ENCODE measurements at places on chromosomes 13 and 19.
A peak's percentile ranks its signal among the peaks of the same experiment; 100 is the strongest.

DNA sequence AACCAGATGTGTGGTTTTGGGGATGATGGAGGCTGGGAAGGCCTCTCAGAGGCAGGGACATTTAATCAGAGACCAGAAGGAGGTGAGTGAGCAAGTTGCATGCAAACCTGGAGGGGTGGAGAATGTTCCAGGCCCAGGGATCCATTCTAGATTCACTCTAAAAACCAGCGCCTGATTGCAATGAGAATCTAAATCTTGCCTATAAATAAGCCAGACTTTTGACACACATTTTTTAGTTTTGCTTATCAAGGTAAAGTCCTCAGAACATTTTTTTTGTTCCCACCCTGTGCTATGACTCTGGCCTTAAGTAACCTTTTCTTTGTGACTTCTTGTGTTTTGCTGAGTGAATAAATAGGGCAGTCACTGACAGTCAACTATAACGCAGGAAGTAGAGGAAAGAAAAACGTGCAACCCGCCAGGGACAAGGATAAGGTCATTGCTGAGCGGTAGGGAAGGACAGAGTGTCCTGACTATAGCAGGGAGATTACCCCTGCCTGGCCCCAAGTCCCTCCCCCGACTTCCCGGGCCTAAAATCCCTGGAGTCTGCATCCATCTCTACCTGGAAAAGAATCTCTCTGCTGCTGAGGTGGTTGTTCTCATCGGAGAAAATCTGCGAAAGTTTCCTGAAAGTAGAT, 14.4 kb downstream of the RGL3 start:
- H3K27me3 ChIP-seq = peaks cover 37% of the 10 kb centered on the region
- no peak overlapping the region for H3K4me3 ChIP-seq
- DNase-seq = no peak
- H3K27ac ChIP-seq = peak overlapping the region; percentile 63
- H3K36me3 ChIP-seq = peaks cover 2% of the 10 kb centered on the region

DNA sequence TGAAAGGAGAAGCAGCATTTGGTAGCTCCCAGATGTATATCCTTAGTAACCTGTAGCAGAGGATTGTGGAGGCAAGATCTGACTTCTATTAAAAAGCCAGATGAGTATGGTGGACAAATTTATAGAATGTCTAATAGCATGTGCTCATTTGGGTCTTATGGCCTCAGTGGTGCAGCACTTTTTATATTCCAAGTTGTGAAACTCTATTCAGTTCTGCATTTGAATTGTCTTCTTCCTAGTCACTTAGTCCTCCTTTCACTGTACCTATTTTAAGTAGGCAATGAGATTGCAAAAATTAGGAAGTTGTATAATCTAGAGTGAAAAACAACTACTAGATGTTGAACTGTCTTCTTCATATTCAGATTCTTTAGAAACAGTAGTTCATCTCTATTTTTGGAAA, 412.5 kb upstream of the PCDH9 start:
- no peaks in the 10 kb centered on the region for H3K27me3 ChIP-seq
- no peaks in the 10 kb centered on the region for H3K4me1 ChIP-seq
- DNase-seq = no peak
- no peaks in the 10 kb centered on the region for H3K36me3 ChIP-seq
- H3K4me3 ChIP-seq = no peak overlapping the region
- no peak overlapping the region for H3K27ac ChIP-seq

- no peaks in the 10 kb centered on the region for H3K27me3 ChIP-seq
- no peak for DNase-seq
- H3K4me3 ChIP-seq = no peak overlapping the region
- peaks cover 41% of the 10 kb centered on the region for H3K4me1 ChIP-seq
- peak overlapping the region; percentile 31 for H3K27ac ChIP-seq
Observed at GRCh38 chr13:97386801-97387484, 47.0 kb upstream of the RAP2A start.

DNA sequence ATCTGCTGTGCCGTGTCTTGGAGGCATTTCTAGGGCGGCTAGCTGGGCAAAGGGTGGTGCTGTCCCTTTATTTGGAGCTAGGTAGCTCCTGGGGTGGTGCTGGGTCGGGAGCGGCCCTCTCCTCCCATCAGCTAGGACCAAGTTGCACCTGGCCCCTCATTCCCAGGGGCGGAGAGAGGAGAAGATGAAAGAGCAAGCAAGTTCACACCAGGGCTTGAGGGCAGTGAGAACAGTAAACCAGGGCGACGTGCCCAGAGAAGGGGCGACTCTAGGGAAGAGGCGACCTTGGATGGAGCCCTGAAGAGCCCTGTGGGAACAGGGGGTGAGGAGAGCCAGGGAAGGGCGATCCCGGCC, 17.0 kb upstream of the KCNN1 start:
- peak overlapping the region; percentile 89 for H3K4me3 ChIP-seq
- peaks cover 58% of the 10 kb centered on the region for H3K4me1 ChIP-seq
- DNase-seq = no peak
- H3K36me3 ChIP-seq = no peaks in the 10 kb centered on the region
- H3K27me3 ChIP-seq = peaks cover 65% of the 10 kb centered on the region

GRCh38 chr19:40360708-40361241, 12.3 kb downstream of the PLD3 start:
- peaks cover 9% of the 10 kb centered on the region for H3K4me1 ChIP-seq
- H3K27me3 ChIP-seq = no peaks in the 10 kb centered on the region
- no peak overlapping the region for H3K4me3 ChIP-seq
- no peak overlapping the region for H3K27ac ChIP-seq
- DNase-seq = no peak

GRCh38 chr13:91358387-91358782, 10.9 kb downstream of the MIR17HG start:
- no peaks in the 10 kb centered on the region for H3K27me3 ChIP-seq
- peaks cover 7% of the 10 kb centered on the region for H3K4me1 ChIP-seq
- peaks cover 35% of the 10 kb centered on the region for H3K36me3 ChIP-seq
- no peak for DNase-seq

GRCh38 chr13:50955798-50956197, 46.2 kb downstream of the RNASEH2B start:
- H3K4me3 ChIP-seq = no peak overlapping the region
- peaks cover 44% of the 10 kb centered on the region for H3K36me3 ChIP-seq
- DNase-seq = no peak
- H3K27ac ChIP-seq = no peak overlapping the region
- no peaks in the 10 kb centered on the region for H3K4me1 ChIP-seq

DNA sequence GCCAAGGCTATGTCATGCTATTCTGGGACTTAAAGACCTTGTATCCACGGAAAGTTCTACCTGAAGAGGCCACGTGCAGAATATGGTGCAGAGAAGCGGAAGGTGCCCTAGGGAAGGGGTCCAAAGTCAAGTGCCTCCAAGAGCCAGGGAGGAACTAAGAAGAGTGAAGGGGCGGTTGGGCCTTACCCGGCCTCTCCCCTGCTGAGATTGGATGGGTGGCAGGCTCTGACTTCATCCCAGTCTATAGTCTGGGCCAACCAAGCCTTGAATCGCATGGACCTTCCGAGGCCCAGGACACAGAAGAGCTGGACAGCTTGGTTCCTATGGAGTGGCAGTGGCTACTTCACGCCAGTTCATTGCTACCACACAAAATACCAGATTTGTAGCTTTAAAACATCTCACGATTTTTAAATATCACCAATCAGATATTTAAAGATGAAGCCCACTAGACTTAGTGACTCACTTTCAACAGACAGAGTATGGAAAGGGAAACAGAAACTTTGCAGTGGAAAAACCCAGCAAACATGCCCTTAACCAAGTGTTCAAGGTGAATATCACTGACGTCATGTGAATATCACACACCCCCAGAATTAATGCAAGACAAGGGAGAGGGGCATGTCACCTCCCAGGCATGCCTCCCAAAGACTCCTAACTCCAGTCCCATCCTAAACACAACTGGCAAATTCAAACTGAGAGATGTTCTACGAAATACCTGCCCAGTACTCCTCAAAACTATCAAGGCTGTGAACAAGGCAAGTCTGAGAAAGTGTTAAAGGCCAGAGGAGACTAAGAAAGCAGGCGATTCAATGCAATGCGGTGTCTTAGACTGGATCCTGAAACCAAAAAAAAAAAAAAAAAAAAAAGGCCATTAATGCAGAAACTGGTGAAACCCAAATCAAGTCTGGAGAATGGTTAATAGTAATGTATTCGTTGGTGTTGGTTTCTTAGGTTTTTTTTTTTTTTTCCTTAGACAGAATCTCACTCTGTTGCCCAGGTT, 10.2 kb downstream of the C19orf12 start:
- no peak for DNase-seq
- peaks cover 49% of the 10 kb centered on the region for H3K36me3 ChIP-seq
- no peaks in the 10 kb centered on the region for H3K27me3 ChIP-seq
- H3K4me3 ChIP-seq = no peak overlapping the region
- H3K27ac ChIP-seq = no peak overlapping the region

DNA sequence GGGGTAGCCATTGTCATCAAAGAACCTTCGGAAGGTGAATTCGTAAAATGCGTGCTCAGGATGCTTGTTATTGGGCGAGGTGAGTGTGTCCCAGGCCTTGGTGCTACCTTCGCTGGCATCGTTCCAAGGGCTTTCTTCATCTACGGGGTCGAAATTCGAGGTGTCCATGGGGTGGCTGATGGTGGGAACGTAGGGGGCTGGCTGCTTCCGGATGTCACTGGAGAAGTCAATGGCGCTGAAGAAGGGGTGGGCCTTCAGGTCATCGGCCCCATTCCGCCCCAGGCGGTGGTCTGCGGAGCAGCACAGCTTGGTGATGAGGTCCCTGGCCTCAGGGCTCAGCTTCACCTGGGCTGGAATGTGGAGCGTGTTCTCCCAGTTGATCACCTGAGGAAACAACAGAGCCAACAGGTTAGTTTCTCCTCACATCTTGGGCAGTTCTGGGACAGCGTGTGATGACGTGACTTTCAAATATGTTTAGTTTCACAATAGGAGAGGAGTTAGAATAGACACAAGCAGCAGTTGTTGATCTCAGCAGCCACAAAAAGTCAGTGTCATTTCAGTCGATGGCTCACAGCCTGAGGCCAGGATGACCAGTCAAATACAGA, 72.5 kb upstream of the XPO4 start:
- no peaks in the 10 kb centered on the region for H3K4me1 ChIP-seq
- H3K36me3 ChIP-seq = peaks cover 76% of the 10 kb centered on the region
- no peaks in the 10 kb centered on the region for H3K27me3 ChIP-seq
- H3K27ac ChIP-seq = no peak overlapping the region

GRCh38 chr13:69291292-69291906, 816.2 kb upstream of the ATXN8OS start:
- no peaks in the 10 kb centered on the region for H3K4me1 ChIP-seq
- H3K27me3 ChIP-seq = no peaks in the 10 kb centered on the region
- no peak overlapping the region for H3K27ac ChIP-seq
- no peaks in the 10 kb centered on the region for H3K36me3 ChIP-seq

GRCh38 chr13:51804295-51805172, 571 bp upstream of the DHRS12 start:
- peaks cover 67% of the 10 kb centered on the region for H3K4me1 ChIP-seq
- H3K27me3 ChIP-seq = no peaks in the 10 kb centered on the region
- DNase-seq = no peak
- H3K4me3 ChIP-seq = peak overlapping the region; percentile 89

GRCh38 chr19:8512115-8512967, 1.6 kb downstream of the ZNF414 start:
- H3K27me3 ChIP-seq = no peaks in the 10 kb centered on the region
- peaks cover 32% of the 10 kb centered on the region for H3K4me1 ChIP-seq
- no peak for DNase-seq

- H3K36me3 ChIP-seq = no peaks in the 10 kb centered on the region
- H3K4me1 ChIP-seq = peaks cover 29% of the 10 kb centered on the region
- H3K4me3 ChIP-seq = peak overlapping the region; percentile 82
- peaks cover 4% of the 10 kb centered on the region for H3K27me3 ChIP-seq
- no peak for DNase-seq
Observed at GRCh38 chr13:29594303-29594709, 1.2 kb downstream of the SLC7A1 start.

GRCh38 chr13:50055454-50055853, 40.2 kb downstream of the KCNRG start:
- no peak for DNase-seq
- H3K27ac ChIP-seq = no peak overlapping the region
- no peaks in the 10 kb centered on the region for H3K4me1 ChIP-seq

DNA sequence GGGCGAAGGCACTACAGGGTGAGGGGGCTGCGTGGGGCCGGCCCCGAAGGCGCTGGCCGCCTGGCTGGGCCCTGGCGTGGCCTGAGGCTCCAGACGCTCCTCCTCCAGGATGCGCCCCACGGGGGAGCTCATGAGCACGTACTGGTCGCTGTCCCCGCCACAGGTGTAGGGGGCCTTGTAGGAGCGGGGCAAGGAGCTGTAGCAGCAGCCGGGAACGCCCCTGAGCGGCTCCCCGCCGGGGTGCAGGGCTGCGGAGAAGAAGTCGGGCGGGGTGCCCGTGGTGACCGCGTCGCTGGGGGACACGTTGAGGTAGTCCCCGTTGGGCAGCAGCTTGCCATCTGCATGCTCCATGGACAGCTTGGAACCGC, 3.0 kb downstream of the IRS2 start:
- H3K4me1 ChIP-seq = peaks cover 74% of the 10 kb centered on the region
- no peak for DNase-seq
- peaks cover 31% of the 10 kb centered on the region for H3K36me3 ChIP-seq
- H3K27me3 ChIP-seq = peaks cover 13% of the 10 kb centered on the region
